HCEC 1CT (cell line): ENCODE measurements at places on chromosomes 16 and 17.

GRCh38 chr16:4052801-4053293 is 63.4 kb downstream of the ADCY9 start:
- peak; percentile 72 for DNase-seq

GRCh38 chr16:57878586-57878985 is 76.3 kb upstream of the KIFC3 start:
- DNase-seq: no peak

- DNase-seq: no peak
These were observed 3.1 kb downstream of the TMEM92 start for GRCh38 chr17:50277357-50277754.

- DNase-seq: peak; percentile 52
These were observed 206.7 kb downstream of the RPTOR start for GRCh38 chr17:80751070-80751945.

- no peak for DNase-seq
These were observed 8.5 kb upstream of the WNT9B start for GRCh38 chr17:46842835-46843234.

- DNase-seq: peak; percentile 86
These were observed at the start of gene ITGA3 for GRCh38 chr17:50055426-50056216. TSS of gene ITGA3 (plus strand) at chr17:50056110. CDS start at chr17:50056440, 330 bp downstream.

- DNase-seq: no peak
These were observed 33.9 kb downstream of the STXBP4 start for GRCh38 chr17:55002458-55002857.

DNA sequence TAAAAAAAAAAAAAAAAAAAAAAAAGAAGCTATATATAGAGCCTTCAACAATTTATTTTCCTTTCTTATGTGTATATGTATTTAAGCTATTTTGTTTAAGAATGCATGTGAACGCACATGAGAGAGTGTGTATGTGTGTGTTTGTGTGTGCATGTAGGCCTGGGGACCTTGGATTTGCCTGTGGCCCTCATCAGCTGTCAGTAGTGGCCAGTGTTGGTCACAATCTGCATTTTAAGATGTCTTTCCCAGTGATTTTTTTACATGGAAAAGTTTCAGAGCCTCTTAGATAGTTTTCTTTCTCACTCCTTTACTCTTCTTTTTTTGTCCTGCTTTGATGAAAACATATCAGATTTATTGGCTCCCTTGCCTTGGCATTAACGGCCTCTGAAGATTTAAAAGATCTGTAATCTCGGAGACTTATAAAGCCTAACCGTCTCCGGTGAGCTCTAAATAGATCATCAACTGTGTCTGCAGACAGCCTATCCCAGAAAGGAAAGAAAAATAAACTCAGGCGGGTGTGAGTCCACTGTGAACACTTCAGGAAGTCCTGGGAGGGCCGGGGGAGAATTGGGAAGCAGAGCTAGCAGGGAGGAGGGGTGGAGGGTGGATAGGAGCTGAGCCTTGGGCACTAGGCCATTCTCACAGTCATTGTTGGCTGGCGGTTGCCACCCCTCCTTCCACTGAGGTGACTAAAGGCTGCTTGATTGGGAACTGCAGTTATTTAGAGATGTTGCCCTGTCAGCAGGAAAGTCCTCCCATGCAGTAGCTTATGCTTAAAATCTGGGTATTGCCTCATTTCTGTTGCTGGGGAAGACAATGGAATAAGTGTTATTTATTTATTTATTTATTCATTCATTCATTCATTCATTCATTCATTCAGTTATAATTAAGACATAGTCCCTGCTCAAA is 86.8 kb downstream of the WWP2 start:
- DNase-seq: peak; percentile 91

DNA sequence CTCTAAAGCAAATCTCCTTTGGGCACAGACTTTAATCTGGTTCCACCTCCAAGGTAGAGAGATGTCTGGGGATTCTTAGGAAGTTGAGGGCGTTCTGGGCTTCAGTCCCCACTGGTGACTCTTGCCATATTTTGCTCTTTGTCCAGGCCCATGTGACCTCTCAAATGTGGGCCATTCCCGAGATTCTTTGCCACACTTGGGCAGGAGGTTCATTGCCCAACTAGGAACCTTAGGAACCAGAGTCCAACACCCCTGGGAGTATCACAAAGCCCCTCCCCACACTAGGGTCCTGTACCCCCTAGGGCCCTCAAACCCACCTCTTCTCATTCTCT is 6.5 kb downstream of the KRT14 start:
- no peak for DNase-seq

DNA sequence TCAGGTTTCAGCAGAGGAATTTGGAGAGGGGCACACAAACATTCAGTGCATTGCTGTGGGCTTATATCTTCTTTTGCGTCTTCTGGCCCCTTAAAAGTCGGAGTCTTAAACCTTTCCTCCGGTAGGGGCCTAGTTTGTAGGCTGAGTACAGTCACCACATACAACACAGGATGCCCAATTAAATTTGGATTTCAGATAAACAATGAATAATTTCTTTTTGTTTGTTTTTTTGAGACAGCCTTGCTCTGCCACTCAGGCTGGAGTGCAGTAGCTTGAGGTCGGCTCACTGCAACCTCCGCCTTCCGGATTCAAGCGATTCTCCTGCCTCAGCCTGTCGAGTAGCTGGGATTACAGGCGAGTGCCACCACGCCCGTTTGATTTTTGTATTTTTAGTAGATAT is 26.7 kb upstream of the ADORA2B start:
- DNase-seq: no peak

GRCh38 chr17:68498479-68499326 is 13.5 kb upstream of the PRKAR1A start:
- DNase-seq: no peak

- DNase-seq: peak; percentile 11
These were observed 527 bp downstream of the CIAPIN1 start for GRCh38 chr16:57446531-57447185.

DNA sequence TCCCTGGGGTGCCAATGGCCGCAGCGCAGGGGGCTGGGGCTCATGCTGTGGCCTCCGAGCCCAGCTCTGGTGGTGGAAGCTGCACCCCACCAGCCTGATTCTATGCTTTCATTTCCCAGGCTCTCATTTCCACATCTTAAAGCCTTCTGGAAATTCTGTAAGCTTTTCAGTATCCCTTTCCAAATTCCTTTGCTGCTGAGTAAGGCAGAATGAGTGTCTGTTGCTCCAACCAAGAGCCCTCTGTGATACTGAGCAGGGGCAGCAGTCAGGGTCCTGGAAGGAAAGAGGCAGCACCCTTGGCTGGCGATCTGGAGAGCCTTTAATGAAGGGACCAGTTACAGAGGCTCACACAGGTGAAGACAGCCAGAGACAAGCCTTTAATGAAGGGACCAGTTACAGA is 79.5 kb upstream of the FOXF1 start:
- no peak for DNase-seq

- peak; percentile 62 for DNase-seq
These were observed 2.8 kb upstream of the MMP15 start for GRCh38 chr16:58022601-58023371.

- DNase-seq: peak; percentile 56
These were observed 255.9 kb downstream of the CEP112 start for GRCh38 chr17:65936013-65936412.

DNA sequence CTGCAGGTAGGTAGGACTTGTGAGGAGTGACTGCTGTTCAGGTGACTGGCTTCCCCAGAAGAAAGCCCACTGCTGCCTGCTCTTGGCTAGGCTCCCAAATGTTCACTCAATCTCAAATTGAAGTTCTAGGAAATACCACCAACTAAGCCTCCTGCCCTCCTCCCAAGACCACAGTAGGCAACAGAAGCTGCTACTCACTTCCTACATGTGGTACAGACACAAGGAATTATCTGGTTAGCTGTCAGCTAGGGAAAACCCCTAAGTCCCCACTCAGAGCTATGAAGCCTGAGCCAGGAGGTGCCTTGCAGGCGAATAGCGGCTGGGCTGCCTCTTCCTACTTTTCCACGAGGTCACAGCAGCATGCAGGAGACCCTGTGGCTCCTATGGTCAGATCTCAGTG is 4.9 kb downstream of the FBXO39 start:
- DNase-seq: no peak

DNA sequence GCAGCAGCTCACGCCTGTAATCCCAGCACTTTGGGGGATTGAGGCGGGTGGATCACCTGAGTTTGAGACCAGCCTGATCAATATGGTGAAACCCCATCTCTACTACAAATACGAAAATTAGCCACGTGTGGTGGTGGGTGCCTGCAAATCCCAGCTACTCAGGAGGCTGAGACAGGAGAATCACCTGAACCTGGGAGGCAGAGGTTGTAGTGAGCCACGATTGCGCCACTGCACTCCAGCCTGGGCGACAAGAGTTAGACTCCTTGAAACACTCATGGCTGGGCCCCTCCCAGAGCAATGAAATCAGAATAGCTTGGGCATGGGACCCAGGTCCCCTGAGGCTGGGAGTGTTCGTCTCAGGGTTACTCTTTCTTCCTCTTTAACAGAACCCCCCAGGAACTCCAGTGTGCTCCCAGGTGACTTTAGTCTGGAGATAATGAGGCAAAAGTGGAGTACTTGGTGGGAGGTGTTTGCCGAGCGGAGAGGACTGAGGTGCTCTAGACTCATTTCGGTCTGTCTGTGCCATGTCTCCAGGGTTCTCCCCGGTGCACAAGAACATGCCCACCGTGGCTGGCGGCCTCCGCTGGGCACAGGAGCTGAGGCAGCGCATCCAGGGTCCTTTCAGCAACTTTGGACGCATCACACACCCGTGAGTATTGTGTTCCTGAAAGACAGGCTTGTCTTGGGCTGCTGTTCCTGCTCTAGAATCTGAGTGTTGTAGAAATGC is 41.6 kb downstream of the DNAH9 start:
- no peak for DNase-seq

DNA sequence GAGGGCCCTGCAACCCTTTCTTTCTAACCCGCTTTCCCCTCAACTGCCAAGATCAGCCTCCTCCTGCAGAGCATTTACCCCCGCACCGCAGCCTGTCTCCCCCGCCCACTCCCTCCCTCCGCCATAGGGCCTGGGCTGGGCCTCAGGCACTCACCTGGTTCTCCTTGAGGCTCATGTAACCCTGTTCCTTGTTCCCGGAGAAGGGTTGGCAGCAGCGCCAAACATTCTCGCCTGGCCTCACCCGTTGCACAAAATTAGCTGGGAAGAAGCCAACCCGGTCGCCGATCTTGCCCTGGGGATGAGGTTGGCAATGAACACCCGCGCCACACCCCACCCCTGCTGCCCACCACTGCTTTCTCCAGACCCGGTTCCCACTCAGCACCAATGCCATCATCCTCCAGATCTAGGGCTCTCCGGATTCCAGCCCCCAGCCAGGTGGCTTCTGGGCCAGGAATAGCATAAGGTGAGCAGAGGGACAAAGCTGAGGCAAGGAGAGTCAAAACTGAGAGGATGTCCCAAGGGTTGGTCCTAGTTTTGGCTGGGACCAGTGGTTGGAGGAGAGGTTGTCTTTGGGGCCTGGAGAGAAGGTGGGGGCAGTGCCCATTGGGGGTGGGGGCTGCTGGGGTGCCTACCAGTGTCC is 12.8 kb downstream of the STAC2 start:
- no peak for DNase-seq

- no peak for DNase-seq
These were observed 11.6 kb upstream of the GOSR2 start for GRCh38 chr17:46911311-46911710.

- no peak for DNase-seq
These were observed 284.2 kb downstream of the SNX29 start for GRCh38 chr16:12260647-12261262.

- DNase-seq: no peak
These were observed 1393.3 kb downstream of the CDH8 start for GRCh38 chr16:60642956-60643355.

GRCh38 chr16:53558710-53559109 is 55.7 kb upstream of the AKTIP start:
- no peak for DNase-seq

DNA sequence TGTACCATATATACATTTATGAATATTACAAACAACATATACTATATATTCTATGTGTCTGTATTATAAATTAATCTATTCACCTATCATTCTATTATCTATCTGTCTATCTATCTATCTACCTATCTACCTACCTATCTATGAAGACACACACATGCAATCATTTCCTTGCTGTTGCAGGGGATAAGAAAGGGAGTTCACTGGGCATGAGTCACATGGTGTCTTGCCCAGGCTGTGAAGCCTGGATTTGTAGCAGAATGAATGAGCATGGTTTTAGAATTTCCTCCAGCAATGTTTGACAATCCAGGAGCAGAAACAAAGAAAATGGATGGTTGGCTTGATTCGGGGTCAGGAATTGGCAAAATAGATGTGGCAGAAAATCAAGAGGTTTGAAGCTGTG is 23.2 kb upstream of the FAM20A start:
- DNase-seq: no peak

DNA sequence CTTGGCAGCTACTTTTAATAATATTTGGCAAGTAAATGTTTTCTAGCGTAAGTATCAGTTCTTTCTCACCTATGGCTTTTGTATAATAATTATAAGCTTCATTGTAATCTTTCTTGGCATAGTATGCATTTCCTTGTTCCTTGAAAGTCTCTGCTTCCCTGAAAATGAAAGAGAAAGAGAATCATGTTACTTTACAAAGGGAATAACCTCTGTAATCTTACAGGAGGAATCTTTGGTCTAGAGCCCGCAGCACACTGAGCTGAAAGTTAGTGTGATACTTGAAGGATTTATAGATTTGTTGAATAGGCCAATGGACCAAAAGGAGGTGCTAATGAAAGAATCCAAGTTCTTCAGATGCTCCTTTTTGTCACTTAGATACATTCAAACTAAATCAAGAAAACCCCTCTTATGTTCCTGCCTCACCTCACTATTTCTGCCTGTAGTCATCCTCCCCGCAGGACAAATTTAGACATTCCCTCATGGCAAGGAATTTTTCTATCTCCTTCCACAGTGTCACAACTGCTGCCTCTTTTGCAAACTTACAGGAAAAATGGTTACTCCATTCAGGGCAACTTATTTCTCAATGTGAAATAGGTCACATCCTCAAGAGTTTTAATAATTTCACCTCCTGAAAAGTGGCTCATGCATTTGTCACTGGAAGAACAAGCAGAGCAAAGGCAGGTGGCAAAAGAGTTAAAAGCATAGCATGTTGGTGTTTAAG is 16.7 kb downstream of the DNAJC7 start:
- DNase-seq: no peak

- no peak for DNase-seq
These were observed 5.5 kb downstream of the LIMD2 start for GRCh38 chr17:63694229-63694949.

DNA sequence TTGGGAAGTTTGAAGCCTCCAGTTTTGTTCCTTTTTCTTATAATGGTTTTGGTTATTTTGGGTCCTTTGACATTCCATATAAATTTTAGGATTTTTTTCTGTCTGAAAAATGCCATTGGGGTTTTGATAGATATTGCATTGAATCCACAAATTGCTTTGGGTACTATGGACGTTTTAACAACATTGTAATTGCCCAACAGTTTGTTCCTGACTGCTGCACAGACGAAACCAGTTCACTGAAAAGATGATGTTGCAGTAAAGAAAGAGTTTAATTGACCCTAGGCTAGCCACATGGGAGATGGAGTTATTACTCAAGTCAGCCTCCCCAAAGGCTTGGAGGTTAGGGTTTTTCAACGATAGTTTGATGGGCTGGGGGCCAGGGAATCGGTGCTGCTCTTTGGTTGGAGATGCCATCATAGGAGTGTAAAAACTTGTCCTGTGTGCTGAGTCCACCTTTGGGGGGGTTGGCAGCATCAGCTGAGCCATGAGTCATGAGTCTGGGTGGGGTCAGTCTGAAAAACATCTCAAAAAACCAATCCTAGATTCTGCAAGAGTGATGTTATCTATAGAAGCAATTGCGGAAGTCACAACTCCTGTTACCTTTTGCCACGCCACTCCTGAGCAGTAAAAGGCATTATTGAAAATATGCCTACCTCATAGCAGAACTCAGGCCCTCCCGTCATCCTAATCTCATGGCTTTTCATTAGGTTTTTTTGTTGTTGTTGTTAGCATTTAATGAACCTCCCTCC is 2.7 kb upstream of the PRSS41 start:
- DNase-seq: no peak
